HL-60 (cell line): ENCODE measurements at places on chromosomes 6 and 20.

GRCh38 chr6:74899416-74899815, 306.4 kb downstream of the COL12A1 start:
- DNase-seq = no peak

DNA sequence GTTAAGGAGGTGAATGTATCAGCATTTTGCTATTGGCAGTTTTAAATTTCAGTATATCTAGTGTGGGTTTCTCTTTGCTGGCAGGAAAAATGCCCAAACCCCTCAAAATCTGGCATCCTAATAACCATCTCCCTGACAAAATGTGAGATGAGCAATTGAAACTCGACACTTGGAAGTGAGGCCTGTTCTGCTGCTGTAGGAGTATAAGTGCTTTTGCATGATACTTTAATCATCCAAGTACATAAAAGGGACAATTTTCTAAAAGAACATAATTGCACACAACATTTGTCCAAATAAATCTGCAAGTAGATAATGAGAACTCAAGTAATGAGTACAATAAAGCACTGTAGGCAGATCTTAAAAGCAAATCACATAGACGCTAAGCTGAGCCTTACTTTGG, 36.5 kb downstream of the LAMP5 start:
- no peak for DNase-seq

GRCh38 chr6:132065556-132065955, 114.4 kb upstream of the CCN2 start:
- DNase-seq = no peak

DNA sequence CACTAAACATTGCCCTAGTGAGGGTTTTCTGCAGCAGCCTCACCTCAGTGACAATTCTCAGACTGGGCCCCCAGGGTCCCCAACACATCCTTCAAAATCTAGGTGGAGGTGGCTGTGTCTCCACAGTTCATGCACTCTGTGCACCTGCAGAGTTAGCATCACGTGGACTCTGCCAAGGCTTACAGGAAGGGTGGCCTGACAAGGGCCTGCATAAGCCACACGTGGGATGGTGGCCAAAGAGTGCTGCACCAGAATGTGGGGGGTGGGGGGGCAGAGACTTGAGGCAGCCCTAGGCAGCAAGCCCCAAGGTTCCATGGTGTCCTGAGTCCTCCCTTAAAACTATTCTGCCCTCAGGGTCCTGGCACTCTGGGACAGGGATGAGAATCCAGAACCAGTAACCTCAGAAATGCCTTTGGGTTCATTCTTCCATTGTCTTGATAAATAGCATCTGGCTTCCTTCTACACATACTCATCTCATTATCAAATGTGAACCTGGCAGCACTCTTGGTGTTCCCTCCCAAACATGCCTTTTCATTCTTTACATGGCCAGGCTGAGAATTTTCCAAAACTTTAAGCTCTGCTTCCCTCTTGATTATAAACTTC, 1.6 kb upstream of the SERPINB1 start:
- DNase-seq = no peak

DNA sequence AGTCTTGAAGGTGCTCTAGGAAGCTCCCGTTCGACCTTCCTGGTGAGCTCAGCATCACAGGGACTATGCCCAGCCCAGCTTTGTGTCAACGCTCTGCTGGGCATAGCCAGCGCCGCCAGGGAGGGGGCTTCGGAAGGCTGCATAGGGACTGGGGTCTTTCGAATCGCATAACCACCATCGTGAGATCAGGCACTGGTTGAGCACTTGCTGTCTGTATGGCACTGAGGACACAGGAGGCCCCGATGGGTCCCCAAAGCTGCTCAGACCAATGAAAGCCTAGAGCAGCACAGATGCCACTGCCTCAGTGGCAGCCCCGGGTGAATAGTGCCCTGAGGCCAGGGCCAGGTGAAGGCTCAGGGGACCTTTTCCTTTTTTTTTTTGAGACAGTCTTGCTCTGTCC, 96.7 kb downstream of the TAF4 start:
- no peak for DNase-seq

GRCh38 chr6:31723245-31723979, at the start of gene MPIG6B:
TSS of gene MPIG6B (plus strand) at chr6:31723373. CDS start at chr6:31723384, 11 bp downstream.
- DNase-seq = no peak

DNA sequence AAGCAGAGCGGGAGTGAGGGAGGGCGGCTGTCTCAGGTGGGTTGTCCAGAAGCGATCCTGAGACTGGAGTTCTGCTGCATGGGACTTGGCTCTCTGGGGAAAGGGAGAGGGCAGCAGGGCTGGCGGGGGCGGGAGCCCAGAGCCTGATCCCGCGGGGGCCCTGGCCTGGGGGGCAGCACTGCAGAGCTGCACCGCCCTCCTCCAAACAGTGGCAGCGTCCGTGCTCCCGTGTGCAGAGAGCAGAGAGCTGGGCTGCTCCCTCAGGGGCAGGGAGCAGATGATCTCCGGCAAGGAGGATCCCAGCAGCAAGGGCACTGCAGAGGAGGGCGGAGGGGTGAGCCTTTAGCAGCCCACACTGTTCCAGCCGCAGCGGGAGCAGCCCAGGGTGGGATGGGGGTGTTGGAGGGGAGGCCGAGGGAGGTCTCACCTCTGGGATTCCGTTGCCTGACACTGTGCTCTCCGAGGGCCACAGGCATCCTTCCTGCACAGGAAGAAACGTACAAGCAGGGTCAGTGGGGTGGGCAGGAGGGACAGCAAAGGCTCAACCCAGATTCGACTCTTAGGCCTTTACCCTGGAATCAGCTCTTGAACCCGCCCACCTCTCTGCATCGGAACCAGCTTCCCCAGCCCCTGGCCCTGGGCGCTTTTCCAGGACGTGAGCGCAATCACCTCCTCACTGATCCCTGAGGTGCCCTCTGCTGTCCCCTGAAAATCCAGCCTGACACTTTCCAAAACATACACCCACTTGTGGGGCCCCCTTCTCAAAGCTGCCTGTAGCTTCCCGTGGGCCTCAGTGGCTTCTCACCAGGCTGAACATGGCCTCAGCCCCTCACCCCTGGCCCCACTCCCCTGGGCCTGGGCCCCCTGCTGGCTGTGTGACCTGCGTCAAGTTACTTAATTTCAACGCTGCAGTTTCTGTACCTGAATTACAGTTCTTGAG, 32.6 kb upstream of the ZBP1 start:
- DNase-seq = no peak

- DNase-seq = no peak
Observed at GRCh38 chr20:36478137-36478905, 63.0 kb upstream of the MYL9 start.

DNA sequence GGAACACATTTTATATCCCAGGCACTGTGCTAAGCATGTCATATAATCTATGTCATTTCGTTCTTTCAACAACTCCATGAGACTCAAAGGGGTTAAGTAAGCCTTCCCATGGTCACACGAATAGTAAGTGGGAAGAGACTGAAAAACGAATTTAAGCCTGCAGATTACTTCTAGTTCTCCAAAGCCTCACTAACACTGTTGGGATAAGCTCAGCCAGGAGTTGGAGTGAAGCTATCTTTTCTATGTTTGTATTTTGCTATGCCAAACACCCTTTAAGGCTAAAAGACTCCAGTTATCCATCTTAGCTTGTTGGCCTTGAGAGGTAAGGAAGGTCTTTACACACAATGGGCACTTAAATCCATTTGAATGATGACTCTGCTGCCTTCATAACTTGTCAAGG, 148.1 kb upstream of the UST start:
- DNase-seq = no peak

DNA sequence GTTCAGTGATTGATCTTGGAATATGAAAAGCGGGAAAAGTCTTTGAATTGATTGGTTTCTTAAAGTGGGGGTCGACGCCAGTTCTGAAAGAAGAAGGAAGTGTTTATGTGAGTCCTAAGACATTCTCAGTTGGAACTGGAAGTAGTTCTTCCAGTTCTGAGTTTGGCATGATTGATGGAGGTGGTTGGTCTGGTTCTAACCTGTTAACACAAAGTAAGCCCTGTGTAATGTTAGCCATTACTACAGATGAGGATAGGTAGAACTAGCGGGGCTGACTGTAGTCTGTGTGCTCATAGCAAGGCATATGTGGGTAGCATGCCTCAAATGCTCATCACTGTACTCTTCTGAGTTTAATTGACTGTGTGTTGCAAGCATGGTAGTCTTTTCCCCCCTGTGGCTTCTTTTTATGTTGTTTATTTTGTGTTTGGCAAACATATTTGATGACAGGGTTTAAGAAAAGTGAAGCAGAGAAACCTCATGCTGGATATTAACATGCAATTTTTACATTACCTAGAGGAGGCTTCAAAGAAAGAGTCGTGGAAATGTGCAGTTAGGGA, 24.9 kb downstream of the CITED2 start:
- no peak for DNase-seq
